ENCODE measurements at places on chromosomes 16 and 17.

- no peak for DNase-seq
These were observed 61.5 kb downstream of the EPN2 start for GRCh38 chr17:19298569-19299213.

GRCh38 chr17:13353590-13353989, 248.1 kb downstream of the HS3ST3A1 start:
- no peak for DNase-seq

DNA sequence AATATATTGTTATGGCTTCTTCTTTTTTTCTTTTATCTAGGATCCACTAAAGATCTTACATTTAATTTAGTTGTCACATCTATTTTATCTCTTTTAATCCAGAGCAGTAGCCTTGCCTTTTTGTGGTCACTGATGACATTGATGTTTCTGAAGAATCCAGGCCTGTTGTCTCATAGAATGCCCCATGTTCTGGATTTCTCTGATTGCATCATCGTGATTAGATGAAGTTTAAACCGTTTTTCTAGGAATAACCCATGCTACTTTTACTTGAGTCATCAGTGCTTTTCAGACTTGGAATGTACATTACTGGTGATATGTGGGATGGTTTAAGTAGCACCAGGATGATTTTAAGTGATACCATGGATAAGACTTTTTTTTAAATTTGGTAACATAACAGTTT, 106.4 kb upstream of the CES5A start:
- DNase-seq, result no peak

DNA sequence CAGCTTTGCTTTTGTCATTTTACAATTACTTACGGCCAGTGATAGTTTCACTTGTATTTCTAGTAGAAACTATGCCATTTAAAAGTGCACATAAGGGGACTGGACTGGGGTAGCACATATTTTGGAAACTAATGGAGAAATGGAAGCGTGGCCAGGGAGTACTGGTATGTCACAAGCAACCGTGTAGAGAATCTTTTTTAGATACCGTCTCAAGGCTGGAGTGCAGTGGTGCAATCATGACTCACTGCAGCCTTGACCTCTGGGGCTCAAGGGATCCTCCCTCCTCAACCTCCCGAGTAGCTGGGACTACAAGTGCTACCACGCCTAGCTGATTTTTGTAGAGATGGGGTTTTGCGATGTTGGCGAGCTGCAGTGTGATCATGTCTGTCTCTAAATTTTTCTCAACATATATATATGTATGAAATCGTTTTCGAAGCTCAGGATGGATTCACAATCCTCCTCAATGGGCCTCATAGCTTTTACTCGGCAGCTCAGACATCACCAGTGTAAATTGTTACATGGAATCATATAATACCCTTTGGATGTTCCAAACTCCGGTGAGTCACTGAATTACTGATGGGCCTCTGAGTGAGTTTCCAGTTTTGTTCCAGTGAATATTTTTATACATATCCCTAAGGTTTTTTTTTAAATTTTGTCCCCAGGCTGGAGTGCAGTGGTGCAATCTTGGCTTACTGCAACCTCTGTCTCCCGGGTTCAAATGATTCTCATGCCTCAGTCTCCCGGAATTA, 51.7 kb downstream of the ZNF778 start:
- DNase-seq, result no peak

- DNase-seq, result no peak
These were observed 25.3 kb downstream of the PRSS54 start for GRCh38 chr16:58269526-58269925.

DNA sequence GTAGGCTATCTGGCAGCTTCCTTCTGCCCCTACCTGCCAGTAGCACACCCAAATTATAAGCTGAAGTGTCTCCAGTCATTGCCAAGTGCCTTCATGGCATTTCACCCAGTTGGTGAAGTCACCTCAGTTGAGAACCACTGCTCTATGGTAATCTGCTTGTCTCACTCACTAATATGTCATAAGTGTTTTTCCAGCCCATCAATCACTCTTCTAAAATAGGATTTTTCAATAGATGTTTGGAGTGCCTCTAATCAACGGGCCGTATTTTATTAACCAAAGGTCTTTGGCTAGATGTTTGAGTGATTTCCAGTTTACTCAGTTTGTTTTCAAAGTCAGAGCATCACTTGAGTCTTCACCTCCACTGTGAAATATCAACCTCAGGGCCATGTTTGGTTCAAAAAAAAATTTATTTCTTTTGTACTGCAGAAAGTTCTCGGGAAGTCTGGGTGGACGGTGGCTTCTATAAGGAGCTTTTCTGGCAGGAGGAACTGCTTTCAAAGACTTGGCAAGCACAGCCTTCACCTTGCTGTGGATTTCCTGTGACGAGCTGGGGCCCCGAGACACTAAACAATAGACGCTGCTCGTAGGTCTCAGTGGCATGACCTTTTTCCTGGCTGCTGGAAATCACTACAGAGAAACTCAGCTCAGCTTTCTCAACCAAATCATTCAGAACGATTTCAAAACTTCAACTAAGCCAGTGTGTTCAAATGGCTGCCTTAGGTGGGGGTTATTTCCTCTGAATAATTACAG, 95.2 kb upstream of the FOXF1 start:
- no peak for DNase-seq

DNA sequence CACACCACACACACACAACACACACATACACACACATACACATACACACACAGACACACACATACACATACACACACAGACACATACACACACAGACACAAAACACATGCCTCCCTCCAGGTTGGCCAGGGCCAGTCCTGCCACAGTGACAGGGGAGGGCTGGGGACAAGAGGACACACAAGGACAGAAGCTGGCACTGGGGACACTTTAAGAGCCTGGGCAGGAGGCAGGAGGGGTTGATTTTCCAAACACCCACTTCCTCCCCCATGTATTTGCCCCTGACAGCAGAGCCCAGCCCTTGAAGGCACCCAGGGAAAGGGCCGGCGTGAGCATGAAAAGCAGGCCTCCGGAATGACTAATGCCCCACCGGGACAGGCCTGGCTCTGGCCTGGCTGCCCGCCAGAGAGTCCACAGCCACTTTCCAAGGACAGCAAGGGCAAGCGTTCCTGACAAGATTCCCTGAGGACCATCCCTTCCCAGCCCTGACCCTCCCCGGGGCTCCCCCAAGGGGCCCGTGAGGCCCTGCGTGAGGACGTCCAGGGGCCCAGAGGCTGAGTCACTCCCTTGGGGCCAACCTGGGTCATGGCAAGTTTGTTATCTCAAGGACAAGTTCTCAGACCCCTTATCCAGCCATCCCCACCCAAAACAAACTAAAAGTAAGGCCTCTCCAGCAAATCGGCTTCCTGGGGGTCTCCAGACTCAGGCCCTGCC, 235.6 kb downstream of the ZNF423 start:
- DNase-seq, result peak; percentile 37

- no peak for DNase-seq
These were observed 372.7 kb downstream of the SLC39A11 start for GRCh38 chr17:72719578-72720493.

- DNase-seq, result no peak
These were observed 73.6 kb downstream of the GPRC5B start for GRCh38 chr16:19810817-19811731.

DNA sequence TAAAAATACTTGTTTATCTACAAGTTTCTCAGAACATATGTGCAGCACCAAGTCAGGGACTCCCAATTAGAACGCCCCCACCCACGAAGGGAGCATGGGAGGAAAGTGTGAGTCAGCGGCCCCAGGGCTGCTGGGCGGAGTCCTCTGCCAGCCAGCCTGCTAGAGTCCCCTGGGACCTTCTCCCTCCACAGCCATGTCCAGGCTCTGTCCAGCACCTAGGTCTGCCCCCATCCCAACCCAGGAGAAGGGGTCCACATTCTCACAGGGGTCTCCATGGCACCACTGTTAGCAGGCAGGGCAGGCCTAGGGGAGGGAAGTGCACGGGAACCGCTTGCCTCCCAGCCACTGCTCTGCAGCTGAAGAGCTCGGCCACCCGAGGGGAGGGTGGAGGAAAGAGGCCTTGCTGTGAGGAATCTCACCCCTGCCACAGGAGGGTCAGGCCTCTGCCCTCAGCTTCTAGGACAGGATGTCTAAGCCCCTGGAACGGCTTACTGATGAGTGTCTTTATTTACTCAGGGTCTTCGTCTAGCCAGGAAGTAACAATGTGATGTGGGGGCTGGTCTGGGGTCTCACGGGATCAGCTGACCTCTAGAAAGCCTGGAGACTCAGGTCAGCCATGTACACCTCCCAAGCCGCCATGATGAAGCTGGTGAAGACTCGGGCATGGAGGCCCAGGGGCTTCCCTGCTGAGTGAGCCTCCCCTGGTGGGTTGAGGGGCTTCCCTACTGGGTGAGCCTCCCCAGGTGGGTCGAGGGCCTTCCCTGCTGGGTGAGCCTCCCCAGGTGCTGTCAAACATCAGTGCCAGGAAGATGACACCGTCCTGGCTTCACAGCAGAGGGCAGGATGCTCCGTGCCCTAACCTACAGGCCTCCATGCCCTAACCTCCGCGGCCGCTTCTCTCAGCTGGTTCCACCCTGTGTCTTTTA, 190.3 kb downstream of the RBFOX3 start:
- DNase-seq, result no peak

Measured in omental fat pad (tissue), 4 donors.